ENCODE measurements at places on chromosomes 5 and 9.

DNA sequence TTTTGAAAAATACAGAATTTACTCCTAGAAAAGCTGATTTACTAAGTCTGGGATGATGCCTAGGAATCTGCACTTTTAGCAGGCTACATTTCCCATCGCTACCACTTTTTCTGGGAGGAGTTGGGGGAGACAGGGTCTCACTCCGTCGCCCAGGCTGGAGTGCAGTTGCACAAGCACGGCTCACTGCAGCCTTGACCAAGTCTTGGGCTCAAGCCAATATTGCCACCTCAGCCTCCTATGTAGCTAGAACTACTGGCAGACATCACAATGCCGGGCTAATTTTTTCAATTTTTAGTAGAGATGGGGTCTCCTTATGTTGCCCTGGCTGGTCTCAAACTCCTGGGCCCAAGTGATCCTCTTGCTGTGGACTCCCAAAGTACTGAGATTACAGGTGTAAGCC, 85.9 kb downstream of the NR6A1 start:
- H3K27ac ChIP-seq, result no peak overlapping the region
- H3K4me3 ChIP-seq, result no peak overlapping the region
- H3K4me1 ChIP-seq, result no peaks in the 10 kb centered on the region
- H3K27me3 ChIP-seq, result no peaks in the 10 kb centered on the region
- H3K36me3 ChIP-seq, result no peaks in the 10 kb centered on the region
- no peak for DNase-seq

- no peak for DNase-seq
- H3K27ac ChIP-seq, result no peak overlapping the region
- H3K4me3 ChIP-seq, result no peak overlapping the region
- no peaks in the 10 kb centered on the region for H3K27me3 ChIP-seq
- no peaks in the 10 kb centered on the region for H3K4me1 ChIP-seq
Observed at GRCh38 chr5:26487553-26487952, 550.8 kb downstream of the CDH9 start.

DNA sequence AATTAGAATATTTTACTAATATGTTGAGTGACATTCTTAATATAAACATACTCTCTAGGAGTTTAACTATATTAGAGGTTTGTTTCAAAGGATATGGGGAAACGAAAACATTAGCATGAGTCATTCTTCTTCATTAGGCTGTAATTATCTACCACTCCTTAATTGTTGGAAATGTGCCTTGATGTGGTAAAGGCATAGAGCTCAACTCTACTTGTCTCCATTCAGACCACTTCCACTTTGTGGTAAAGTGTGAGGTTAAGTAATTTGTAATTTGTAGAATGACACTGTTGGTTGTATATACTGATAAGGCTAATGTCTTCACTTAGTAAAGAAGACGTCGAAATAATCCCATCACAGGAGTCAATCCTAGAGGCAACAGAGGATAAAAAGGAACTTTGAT, 58.1 kb downstream of the HAPLN1 start:
- H3K27ac ChIP-seq, result no peak overlapping the region
- H3K4me3 ChIP-seq, result no peak overlapping the region
- no peaks in the 10 kb centered on the region for H3K4me1 ChIP-seq
- no peak for DNase-seq
- H3K36me3 ChIP-seq, result no peaks in the 10 kb centered on the region

- no peak for DNase-seq
- no peak overlapping the region for H3K4me3 ChIP-seq
- no peaks in the 10 kb centered on the region for H3K36me3 ChIP-seq
- H3K4me1 ChIP-seq, result no peaks in the 10 kb centered on the region
Observed at GRCh38 chr5:168135897-168136296, 155.5 kb upstream of the WWC1 start.

DNA sequence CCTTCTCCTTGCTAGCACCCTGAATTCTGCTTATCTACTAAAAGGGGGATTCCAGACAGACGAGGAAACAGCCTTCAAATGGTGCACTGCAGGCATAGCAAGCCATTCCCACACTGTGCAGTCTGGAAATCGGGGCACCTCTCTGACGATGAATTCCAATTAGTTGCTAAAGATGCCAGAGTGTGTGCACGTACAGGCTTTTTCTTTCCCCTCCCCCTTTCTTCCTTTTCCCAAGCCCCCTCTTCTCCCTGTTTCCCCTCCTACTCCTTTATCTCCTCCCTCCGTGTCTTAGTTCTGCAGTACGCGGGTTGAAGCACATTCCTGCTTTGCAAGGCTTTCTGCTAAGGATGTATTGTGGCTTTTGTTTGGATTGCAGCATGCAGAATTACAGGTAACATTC, at the start of gene GPR21:
Gene GPR21, plus strand, starts transcription at position 316 of the 400 bp plus-strand sequence. CDS start 900 bp downstream, outside the sequence.
- no peak within 1 kb of the TSS for H3K27ac ChIP-seq
- no peak within 1 kb of the TSS for H3K4me3 ChIP-seq
- no peak for DNase-seq
- peaks cover 6% of the 10 kb centered on the region for H3K36me3 ChIP-seq

DNA sequence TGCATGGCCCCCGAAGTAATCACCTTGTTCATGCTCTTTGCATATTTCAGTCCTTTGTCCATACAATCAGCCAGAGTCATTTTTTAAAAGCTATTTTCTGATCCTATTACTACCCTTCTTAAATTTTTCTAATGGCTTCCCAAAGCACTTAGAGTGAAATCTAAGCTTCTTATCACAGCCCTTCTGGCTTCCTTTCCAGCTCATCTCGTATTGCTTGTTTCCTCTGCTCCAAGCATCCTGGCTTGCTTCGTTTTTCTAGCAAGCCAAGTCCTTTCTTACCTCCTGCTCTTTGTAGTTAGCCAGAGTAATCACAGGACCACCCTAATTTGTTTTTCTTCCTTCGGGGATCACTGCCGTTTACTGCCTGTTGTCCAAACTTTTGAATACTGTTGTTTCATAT, 453.3 kb downstream of the KIF4B start:
- H3K4me1 ChIP-seq, result no peaks in the 10 kb centered on the region
- no peaks in the 10 kb centered on the region for H3K27me3 ChIP-seq
- H3K36me3 ChIP-seq, result no peaks in the 10 kb centered on the region
- no peak overlapping the region for H3K27ac ChIP-seq
- DNase-seq, result no peak
- no peak overlapping the region for H3K4me3 ChIP-seq

DNA sequence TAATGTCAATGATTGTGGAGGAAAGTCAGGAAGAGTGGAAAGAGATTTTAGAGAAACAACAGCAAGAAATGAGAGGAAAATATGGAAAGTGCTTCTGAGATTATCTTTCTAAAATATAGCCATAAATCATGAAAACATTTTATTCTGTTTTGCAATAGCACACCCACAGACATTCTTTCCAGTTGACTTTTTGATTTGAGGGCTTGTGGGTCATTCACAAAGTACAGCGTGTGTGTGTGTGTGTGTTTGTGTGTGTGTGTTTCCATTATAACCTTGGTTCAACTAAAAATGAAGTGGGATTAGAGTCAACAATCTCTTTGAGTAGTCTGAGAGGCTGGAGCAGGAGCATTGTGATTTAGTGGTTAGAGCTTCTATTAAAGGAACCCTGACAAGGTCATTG, 116.6 kb upstream of the GAS1 start:
- H3K27me3 ChIP-seq, result no peaks in the 10 kb centered on the region
- peak overlapping the region; percentile 65 for H3K27ac ChIP-seq
- no peaks in the 10 kb centered on the region for H3K36me3 ChIP-seq

DNA sequence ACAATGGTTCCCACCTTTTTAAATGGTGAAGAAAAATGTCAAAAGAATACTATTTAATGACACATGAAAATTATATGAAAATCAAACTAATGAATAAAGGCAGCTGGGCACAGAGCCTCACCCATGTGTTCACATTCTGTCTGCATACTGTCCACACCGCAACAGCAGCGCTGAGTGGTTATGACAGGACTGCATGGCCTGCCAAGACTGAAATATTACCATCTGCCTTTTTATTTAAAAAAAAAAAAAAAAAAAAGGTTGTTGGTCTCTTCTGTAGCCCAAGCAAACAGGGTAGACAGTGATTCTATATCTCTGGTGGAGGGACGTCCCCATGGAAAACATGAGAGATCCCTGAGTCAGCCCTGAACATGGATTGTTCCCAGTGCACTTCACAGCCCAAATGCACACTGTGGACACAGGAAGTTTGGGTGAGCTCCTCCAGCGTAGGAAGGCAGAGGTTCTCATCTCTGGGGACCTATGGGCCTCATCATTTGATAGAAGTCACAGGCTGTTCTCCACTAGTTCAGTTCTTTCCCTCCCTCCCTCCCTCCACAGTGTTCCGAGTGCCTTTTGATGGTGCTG, 44.9 kb upstream of the SHC3 start:
- H3K36me3 ChIP-seq, result no peaks in the 10 kb centered on the region
- no peak overlapping the region for H3K4me3 ChIP-seq
- H3K4me1 ChIP-seq, result no peaks in the 10 kb centered on the region
- no peaks in the 10 kb centered on the region for H3K27me3 ChIP-seq
- no peak overlapping the region for H3K27ac ChIP-seq

DNA sequence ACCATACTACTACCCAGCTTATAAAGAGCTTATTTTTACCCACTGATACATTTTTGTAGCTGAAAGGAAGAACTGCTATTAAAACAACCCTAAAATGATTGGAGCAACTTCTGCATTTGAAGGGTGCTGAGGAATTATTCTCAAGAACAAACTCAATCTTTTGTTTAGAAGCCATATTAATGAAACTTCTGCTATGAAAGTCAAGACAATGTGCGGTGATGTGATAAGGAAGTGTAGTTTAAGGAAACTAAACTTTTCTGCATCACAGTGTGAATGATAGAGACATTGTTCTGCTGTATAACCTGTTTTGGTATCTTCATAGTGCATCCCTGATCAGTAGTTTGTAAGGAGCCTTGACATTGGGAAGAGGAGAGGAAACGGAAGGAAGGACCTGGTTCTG, 408.5 kb downstream of the TMEM38B start:
- no peak overlapping the region for H3K27ac ChIP-seq
- no peaks in the 10 kb centered on the region for H3K36me3 ChIP-seq
- no peaks in the 10 kb centered on the region for H3K4me1 ChIP-seq
- no peak overlapping the region for H3K4me3 ChIP-seq
- no peak for DNase-seq

DNA sequence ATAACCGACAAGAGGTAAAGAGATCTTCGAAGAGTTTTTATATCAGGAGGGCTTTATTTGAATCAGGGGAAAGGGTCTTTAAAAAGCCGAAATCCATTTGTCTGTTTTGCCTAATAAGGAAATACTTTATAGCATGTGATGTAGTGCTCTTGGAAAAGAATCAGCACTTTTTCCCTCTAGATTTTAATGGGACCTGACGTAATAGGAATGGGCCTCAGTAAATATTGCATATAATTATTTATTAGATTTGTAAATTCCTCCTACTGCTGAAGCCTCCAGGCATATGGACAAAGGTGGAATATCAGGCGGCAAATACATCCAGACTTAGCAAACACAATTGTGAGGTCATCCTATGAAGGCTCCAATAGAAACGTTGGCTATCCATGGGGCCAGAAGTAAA, 50.9 kb downstream of the ACTBL2 start:
- H3K4me3 ChIP-seq, result no peak overlapping the region
- H3K4me1 ChIP-seq, result peaks cover 19% of the 10 kb centered on the region
- no peaks in the 10 kb centered on the region for H3K36me3 ChIP-seq
- DNase-seq, result no peak
- no peaks in the 10 kb centered on the region for H3K27me3 ChIP-seq
- peak overlapping the region; percentile 12 for H3K27ac ChIP-seq

GRCh38 chr9:137658781-137659180, 40.0 kb downstream of the EHMT1 start:
- no peak overlapping the region for H3K27ac ChIP-seq
- no peaks in the 10 kb centered on the region for H3K27me3 ChIP-seq
- no peak overlapping the region for H3K4me3 ChIP-seq
- H3K4me1 ChIP-seq, result peaks cover 6% of the 10 kb centered on the region
- H3K36me3 ChIP-seq, result peaks cover 19% of the 10 kb centered on the region
- DNase-seq, result no peak

DNA sequence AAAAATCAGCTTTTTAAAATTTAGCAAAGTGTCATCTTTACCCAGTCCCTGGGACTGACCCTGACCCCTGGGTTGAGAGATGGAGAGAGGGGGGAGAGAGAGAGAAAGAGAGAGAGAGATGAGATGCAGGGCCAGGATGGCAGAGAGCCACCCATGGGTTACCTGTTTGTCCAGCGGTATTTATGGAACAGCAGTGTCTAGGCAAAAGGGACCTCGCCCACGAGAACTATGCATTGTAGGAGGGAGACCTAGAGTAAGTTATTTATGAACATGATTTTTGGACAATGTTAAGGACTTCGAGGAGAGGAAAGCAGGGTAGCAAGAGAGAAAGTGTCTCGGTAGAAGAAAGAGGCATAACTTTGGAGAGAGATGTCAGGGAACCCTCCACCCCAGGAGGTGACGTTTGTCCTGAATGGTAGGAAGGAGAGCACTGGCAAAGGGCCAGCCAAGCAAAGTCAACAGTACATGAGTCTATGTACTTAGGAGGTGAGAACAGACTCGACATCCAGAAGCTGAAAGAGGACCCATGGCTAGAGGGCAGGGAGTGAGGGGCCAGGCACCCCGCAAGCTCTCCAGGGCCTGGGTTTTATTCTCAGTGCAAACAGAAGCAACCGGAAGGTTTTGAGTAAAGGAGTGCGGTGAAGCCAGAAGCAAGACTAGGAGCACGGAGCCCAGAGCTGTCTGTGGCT, 30.5 kb upstream of the MSX2 start:
- DNase-seq, result no peak
- H3K4me3 ChIP-seq, result no peak overlapping the region
- H3K27ac ChIP-seq, result no peak overlapping the region
- peaks cover 2% of the 10 kb centered on the region for H3K27me3 ChIP-seq
- H3K4me1 ChIP-seq, result peaks cover 7% of the 10 kb centered on the region
- H3K36me3 ChIP-seq, result no peaks in the 10 kb centered on the region

- peak overlapping the region; percentile 6 for H3K4me3 ChIP-seq
- H3K27me3 ChIP-seq, result no peaks in the 10 kb centered on the region
- H3K4me1 ChIP-seq, result peaks cover 42% of the 10 kb centered on the region
Observed at GRCh38 chr9:110115826-110116542, 92.0 kb downstream of the C9orf152 start.

DNA sequence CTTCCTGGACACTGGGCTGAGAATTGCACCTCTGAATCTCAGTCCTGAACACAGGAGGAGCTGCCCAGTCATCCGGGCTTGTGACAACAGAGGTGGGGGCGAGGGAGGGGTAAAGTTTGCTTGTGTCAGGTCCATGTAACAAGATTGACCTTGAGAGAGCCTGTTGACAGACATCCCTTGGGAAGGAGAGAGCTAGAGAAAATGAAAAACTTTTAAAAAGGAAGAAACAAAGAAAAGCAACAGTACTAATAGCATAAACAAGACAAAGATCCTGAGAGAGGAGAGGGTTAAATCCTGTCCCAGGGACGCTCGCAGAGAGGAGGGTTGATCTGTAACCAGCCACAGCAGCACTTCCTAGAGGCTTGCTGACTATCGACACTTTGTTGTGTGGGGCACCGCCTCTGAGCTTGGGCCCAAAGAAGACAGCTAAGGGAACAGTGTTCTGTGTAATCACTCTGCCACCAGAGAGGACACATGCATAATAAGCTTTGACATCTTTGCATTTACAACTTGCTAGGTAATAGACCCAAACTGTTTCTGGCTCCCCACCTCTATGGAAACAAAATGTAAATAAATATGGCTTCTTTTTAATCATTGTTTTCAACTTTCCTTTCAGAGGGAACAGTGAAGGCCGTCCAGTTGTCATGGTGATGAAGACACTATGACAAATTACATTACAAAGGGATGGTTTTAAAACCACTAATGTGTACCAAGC, 363.7 kb downstream of the CSNK1G3 start:
- DNase-seq, result no peak
- H3K36me3 ChIP-seq, result no peaks in the 10 kb centered on the region
- no peaks in the 10 kb centered on the region for H3K27me3 ChIP-seq
- no peak overlapping the region for H3K4me3 ChIP-seq
- H3K4me1 ChIP-seq, result no peaks in the 10 kb centered on the region

GRCh38 chr9:127802576-127803443, at the start of gene FPGS:
FPGS (plus strand) TSS chr9:127802882; CDS start chr9:127802925, 43 bp downstream.
- H3K36me3 ChIP-seq, result peaks cover 38% of the 10 kb centered on the region
- peak within 1 kb of the TSS; percentile 87 for H3K4me3 ChIP-seq
- peak within 1 kb of the TSS; percentile 96 for H3K27ac ChIP-seq
- peak; percentile 80 for DNase-seq
